Esophagus squamous epithelium (tissue), 5 donors: ENCODE measurements at places on chromosomes 5 and 9. TPM values are rescaled to one million over a fixed set of nuclear protein-coding genes. Genes with fewer than 3 reads are reported as not detected.

The ARSI gene
- total RNA-seq, result 5.1 TPM

- DNase-seq, result no peak
Measured at GRCh38 chr9:137683262-137683864, 64.6 kb downstream of the EHMT1 start.

The BARHL1 gene
- total RNA-seq, result not detected

The CKMT2 gene
- 2.1 TPM for total RNA-seq

DNA sequence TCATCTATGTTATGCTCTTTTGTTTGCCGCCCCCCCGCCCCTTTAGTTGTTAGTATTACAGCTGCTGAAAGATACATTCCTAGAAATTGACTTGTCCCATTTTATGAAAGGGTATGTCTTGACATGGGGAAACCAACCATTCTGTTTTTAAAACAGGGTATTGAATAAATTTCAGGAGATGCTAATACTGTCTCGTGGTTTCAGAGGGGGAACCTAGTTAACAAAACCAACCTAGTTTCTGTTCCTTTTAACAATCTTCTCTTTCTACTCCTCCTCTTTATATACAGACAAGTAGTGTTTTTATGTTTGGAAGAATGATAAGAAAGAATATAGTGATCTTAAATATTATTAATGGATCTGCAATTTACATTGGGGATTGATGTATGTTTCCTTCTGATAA is 3.5 kb downstream of the PIP5K1B start:
- no peak for DNase-seq

DNA sequence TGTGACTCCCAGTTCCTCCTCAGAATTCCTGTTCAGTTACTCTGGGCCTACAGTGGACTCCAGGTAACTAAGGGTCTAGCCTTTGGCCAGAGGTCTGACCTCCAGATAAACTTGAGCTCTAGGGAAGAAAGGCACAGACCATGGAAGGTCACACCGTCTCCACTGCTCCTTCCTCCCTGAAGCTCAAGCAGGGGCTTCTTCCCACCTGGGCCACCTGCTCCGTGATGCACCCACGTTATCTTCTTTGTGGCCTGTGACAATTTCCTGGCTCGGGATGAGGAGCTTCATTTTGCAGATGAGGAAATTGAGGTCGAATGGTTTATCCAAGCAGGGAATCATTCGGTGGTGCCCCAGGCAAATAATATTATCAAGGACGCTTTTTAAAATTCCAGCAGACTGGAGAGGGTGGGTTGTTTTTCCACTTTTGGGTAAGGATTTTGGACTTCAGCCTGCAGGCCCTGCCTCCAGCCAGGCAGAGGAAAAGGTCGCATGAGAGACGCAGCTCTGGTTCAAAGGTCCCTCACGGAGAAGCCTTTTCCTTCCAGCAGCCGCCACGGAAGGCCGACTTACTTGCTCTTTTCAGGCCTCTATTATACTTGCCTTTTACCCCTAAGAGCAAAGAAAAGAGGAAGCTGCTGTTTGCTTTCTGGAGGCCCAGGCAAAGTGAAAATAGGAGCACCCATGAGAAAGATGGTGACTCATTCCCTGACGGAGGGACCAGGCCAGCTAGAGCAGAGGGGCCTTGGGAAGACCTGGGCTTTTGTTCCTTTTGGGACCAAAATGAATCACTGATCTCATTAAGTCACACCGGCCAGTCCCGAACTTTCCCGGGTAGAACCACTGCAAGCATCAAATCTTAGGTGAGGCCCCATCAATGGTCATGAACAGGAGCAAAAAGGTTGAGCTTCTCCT is 22.8 kb upstream of the DUSP1 start:
- no peak for DNase-seq

The CREBRF gene
- total RNA-seq, result 7.4 TPM

The KLF4 gene
- 72.0 TPM for total RNA-seq

DNA sequence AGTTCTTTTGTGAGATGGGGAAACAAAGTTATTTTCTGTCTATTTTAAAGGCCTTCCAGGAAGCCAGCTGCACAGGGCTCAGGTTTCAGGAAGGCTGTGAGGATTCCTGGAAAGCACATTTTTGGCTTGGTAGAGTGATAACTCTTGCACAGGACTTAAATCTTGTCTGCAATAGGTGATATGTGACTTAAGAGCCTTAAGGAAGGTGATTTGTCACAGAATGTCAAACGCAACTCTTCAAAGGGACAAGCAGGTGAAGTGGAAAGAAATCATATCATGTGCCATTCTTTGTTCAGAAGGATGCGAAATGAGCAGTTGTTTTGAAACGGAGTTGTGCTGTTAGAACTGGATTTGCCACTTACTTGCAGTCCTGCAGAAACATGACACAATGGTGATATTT is 459.3 kb downstream of the MAT2B start:
- DNase-seq, result no peak

DNA sequence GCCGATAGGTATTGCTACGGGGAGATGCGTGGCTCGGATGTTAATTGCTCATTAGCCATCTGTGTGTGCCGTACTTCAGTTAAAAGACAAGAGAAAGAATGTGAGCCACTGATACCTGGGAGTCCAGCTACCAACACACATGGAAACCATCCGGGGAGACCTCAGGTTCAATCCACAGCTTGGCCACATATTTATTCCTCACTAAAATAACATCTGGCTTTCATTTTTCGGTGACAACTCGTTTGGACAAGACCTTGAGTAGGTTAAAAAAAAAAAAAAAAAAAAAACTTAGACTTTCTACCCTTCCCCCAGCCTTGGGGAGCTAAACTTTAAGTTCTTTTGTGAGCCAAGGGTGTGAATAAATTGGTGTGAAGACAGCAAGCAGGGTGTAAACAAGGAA is 84.1 kb downstream of the SLIT3 start:
- no peak for DNase-seq

DNA sequence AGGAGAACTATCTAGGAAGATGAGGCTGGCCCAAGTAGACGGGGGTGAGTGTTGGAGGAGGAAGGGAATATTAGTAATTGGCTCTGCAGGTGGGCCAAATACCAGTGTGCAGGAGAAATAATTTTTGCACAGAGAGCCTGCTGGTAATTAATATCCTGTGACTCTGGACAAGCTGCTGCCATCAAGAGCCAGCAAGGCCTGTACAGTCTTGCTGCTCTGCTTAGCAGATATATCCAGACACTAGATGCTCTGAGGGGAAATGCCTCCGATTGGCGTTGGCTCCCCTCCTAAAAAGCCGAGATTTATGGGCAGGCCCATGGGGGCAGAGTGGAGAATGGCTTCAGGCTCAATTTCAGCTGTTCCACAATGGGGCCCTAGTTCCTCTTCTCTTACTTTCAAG is 29.6 kb upstream of the ASTN2 start:
- DNase-seq, result no peak

DNA sequence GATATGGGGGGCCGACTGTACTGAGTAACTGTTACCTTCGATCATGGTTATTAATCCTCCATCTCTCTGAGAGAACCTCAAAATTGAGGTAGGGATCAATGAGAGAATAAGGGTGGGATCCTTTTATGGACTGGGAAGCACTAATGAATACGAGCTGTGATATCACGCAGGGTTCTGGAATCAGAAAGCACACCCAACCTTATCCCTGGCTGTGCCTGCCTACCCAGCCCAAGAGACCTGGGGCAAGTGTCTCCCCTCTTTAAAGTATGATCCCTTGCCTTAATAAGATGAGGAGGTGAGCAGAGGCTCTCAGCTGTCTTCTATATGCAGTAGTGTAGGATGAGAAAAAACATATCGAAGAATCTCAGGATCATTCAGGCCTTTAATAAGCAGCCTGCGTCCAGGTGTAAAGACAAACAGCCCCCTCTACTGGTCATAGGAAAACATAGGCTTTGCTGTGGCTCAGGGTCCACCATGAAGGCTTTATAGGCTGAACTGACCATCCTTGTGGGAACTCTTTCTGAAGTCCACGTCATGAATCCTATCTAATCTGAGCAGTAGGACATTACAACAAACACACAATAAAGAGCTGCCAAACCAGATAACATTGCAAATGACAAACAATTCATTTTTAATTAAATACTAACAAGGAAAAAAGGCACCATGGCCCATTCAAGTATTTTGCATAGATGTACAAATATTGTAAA is 16.8 kb downstream of the NIPAL4 start:
- DNase-seq, result no peak

GRCh38 chr9:2597483-2597882 is 24.1 kb upstream of the VLDLR start:
- DNase-seq, result no peak

- DNase-seq, result no peak
Measured at GRCh38 chr9:76615177-76615603, 149.0 kb upstream of the PCA3 start.

- DNase-seq, result no peak
Measured at GRCh38 chr5:61200582-61201155, 38.4 kb upstream of the SMIM15 start.

The KIF4B gene
- not detected for total RNA-seq

DNA sequence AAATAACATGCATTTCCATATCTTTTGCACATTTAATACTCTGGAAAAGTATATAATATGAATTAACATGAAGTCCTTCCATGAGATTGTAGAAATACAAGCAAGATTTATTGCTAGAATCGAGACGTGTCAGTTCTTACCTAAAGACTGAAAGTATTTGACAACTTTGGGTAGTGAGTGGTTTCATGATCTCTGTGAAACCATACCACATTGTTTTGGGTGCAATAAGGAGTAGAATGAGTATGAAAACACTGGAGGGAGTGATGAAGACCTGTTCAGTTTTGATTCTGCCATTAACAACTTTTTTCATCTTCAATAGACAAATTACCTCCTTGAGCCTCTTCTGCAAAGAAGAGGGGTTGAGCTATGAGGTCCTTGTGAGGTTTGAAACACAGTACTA is 133.7 kb downstream of the NUDT12 start:
- no peak for DNase-seq

GRCh38 chr9:128127568-128127989 is at the start of gene PTGES2:
Gene PTGES2 (minus strand): TSS chr9:128127729. CDS start chr9:128127717, 12 bp downstream.
- DNase-seq, result no peak

The GLRA1 gene
- total RNA-seq, result not detected

- no peak for DNase-seq
Measured at GRCh38 chr5:130227699-130228098, 323.4 kb downstream of the CHSY3 start.

The GTF3C4 gene
- 14.3 TPM for total RNA-seq

DNA sequence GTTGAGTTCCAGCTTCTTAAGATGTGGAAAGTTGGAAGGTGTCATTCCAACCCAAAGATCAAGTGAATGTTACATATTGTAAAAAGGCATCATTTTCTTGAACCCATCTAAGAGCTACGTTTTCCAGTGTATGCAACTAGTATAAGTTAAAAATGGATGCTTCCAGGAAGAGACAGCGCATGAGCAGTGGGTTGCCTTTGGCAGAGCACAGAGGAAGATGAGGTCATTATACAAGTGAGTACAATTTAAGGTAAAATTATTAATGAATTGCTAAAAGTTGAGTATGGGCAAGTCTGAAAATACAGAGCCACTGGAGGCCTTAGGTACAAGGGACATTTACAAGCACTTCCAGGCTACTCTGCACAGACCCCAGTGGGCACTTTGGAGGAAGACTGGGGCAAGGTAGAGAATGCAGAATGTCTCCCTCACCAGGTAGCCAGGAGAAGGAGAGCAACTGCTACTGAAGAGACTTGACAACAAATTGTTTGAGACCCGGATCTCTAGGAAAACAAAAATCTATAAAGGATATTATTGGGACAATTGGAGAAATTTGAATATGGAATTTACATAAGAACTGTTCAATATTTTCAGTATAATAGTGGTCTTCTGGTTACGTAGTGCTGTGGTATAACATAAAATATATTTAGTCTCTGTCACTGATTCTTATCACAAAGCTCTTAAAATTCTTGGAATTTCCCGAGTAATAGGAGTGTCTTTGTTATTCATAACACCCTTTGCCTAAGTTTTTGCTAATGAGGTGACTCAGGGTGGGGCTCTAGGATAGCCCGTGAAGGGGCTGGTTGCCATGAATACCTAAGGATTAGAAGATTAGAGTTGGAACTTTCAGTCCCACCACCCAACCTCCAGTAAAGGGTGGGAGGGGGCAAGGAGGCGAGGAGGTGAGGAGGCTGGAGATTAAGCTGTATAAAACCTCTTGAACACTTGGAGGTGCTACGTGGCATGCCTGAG is 129.9 kb upstream of the FER start:
- no peak for DNase-seq

The PAEP gene
- total RNA-seq, result not detected

The FOXD4L4 gene
- total RNA-seq, result 1.1 TPM

DNA sequence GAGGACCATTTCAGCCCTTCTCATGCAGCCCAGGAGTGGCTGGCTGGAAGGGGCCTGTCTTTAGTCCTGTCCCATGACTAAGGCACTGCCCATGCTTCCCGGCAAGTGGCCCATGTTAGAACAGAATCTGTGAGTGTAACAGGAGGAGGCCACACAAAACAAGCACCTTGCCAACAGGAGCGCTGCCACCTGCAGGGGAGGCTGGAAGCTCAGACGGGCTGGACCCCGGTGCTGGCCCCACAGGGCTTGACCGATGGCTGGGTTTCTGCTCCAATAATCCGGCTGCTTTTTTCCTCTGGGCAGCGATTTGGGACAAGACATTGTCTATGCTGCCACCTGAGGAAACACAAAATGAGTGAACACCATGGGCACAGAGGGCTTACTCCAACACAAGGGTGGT is 28.4 kb downstream of the ANKS6 start:
- DNase-seq, result no peak

DNA sequence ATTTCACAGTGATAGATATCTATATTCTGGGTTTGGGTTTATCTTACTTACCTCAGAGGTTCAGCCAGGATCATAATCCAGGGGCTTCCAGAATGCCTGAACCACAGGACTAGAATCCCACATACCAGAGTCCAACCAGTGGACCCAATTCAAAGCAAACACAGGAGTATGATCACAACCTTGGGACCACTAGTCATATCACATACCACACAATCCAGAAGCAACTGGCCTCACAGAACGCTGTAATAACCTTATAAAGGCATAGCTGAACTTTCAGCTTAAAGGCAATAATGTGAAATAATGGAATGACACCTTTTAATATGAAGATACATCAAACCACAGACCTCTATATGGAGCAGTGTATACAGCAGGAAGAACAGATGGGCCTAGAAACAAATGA is 25.3 kb downstream of the RAPGEF6 start:
- DNase-seq, result no peak

- no peak for DNase-seq
Measured at GRCh38 chr5:68999181-68999580, 94.6 kb upstream of the SLC30A5 start.

GRCh38 chr9:128729302-128729701 is 5.4 kb upstream of the ZDHHC12 start:
- no peak for DNase-seq

The TPPP gene
- 5.5 TPM for total RNA-seq

The CYLC2 gene
- total RNA-seq, result not detected

The PCDHGA9 gene
- 3.8 TPM for total RNA-seq

GRCh38 chr5:62568800-62569432 is 9.7 kb upstream of the LRRC70 start:
- DNase-seq, result no peak

The PCDHGA6 gene
- total RNA-seq, result 0.76 TPM

The PCDHB10 gene
- 1.3 TPM for total RNA-seq

DNA sequence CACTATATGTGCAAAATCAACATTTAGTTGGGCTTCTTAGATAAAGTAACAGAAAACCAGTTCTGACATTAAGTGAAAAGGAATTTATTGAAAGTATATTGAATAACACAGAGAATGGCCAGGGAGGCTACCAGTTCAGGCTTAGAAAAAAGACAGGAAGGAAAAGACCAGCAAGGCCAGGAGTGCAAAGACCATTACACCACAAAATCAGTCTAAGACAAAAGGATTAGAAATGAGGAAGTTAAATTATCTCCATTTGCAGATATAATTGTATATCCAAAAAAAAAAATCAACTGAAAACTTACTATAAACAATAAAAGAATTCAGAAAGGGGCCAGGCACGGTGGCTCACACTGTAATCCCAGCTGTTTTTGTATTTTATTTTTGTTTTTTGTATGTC is 4.8 kb upstream of the TEX10 start:
- DNase-seq, result no peak

- DNase-seq, result no peak
Measured at GRCh38 chr5:118228489-118228888, 759.9 kb downstream of the DTWD2 start.
